ENCODE measurements at places on chromosomes 11 and 22. TPM values are rescaled to one million over a fixed set of nuclear protein-coding genes. Genes with fewer than 3 reads are reported as not detected.

GRCh38 chr11:60786811-60787567 is 1.9 kb downstream of the MS4A10 start:
- H3K4me3 ChIP-seq = no peak overlapping the region
- H3K36me3 ChIP-seq = no peaks in the 10 kb centered on the region
- no peak overlapping the region for H3K27ac ChIP-seq
- no peak for DNase-seq
- no peaks in the 10 kb centered on the region for H3K4me1 ChIP-seq

GGTLC3 gene
- not detected for total RNA-seq

SLC25A17 gene
- 17.5 TPM for total RNA-seq

DNA sequence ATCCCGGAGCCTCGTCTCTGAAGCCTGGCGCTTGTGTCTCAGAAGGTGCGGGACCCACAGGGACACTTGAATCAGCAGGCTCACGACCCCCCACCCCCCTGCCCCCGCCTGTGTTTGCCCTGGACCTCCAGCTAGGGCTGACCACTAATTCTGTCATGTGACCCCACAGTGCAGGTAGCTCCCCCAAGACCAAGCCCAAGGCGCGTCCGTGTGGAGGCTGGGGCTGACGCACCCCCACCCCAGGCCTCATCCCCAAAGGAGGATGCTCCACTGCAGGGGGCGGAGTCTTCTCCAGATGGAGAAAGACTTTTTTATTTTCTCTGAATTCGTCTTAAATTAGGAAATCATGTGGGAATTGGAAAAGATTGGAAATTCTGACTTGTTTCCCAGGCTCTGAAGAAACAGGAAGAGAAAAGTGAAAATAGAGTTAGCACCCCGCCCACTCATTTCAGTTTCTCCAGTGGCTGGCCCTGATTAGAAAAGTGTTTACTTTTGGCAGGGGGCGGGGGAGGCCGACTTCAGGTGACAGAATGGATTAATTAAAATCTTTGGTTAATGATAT is 1.0 kb upstream of the RELA start:
- peak; percentile 50 for DNase-seq
- H3K36me3 ChIP-seq = peaks cover 25% of the 10 kb centered on the region
- H3K27ac ChIP-seq = peak overlapping the region; percentile 93
- H3K4me3 ChIP-seq = peak overlapping the region; percentile 89
- peaks cover 37% of the 10 kb centered on the region for H3K4me1 ChIP-seq
- H3K27me3 ChIP-seq = no peaks in the 10 kb centered on the region

DNA sequence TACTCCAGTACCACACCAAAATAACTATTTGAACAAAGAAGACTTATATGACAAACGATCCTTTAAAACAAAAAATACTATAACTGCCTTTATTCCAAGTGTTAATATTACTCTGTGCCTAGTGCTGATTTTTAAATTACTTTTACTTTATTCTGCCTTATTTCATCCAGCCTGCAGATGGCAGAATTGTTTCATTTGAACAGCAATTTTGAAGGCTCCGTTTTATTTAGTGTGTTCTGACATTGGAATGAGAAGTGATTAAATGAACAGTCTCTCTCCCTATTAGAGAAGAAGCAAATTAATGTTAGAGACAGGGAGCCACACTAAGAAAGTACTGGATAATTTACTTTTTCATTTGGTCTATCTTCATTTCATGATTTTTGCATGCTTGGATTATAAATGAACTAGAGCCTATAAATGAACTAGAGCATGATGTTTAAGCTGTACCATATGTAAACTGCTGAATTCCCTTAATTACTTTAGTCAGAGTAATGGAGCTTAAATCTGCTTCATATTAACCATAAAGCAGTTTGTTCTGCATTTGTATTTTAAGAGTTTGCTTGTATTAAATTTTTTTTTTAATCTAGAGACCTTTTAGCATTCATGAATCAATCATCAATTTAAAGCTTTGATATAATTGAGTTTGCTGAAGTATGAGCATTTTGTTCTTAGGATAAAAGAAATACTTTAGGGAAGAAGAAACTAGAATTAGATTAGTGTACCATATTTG is 9.8 kb downstream of the PDHX start:
- no peak for DNase-seq
- peaks cover 5% of the 10 kb centered on the region for H3K36me3 ChIP-seq
- H3K4me3 ChIP-seq = no peak overlapping the region
- H3K27me3 ChIP-seq = no peaks in the 10 kb centered on the region

DNA sequence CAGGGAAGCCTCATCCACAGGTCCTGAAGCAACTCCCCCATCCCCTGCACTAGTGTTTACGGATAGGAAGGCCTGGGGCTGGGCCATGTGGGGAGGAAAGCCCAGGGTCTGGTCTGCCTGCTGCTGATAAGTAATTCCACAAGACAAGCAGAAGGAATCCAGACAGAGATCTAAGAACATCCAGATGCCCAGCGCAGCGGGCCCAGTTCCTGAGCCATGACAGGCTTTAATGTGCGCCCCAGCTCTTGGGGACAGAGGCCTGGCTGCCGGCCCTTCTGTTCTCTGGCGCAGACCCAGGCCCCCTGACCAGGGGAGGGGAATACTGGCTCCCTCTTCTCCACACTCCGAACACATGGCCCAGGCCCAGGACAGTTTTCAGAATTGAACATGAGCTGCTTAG is 28.8 kb upstream of the ETS1 start:
- H3K4me3 ChIP-seq = no peak overlapping the region
- peaks cover 32% of the 10 kb centered on the region for H3K4me1 ChIP-seq
- no peak for DNase-seq
- no peak overlapping the region for H3K27ac ChIP-seq

CHRM4 gene
- 0.38 TPM for total RNA-seq

VPREB3 gene
- total RNA-seq = not detected

DNA sequence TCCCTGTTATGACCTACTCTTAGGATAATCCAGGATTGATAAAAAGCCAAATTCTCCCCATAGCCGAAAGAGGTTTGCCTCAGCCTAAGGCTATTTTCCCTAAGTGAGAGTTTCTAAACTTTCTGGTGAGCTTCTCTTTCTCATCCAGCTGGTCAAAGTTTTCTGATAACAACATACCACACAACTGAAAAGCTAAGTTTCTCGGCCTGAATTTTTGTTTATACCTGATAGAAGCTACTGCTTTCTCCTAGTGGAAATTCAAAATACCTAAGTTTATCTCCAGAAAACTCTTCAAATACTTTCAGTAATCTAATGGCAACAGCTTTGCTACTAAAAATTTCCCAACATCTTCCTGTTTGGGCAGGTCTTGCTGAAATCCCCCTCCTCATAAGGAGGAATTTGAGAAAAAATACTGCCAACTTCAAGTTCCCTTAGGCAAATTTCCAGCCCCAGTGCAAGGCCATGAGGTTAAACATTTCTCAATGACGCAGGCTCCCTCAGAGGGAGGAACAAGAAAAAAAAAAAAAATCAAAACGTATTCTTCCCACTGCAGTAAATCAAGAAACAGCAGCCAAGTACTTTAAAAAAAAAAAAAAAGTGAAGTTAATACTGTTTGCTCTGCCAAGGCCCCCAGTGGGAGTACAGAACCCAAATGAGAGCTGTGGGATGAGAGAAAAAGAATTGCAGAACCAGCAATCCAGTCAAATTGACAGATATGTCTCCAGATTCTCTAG is 127.0 kb downstream of the MRTFA start:
- no peak for DNase-seq
- H3K36me3 ChIP-seq = no peaks in the 10 kb centered on the region
- H3K4me3 ChIP-seq = no peak overlapping the region
- H3K4me1 ChIP-seq = no peaks in the 10 kb centered on the region

- peak; percentile 62 for DNase-seq
- H3K36me3 ChIP-seq = peaks cover 43% of the 10 kb centered on the region
- peak overlapping the region; percentile 95 for H3K27ac ChIP-seq
- H3K27me3 ChIP-seq = peaks cover 5% of the 10 kb centered on the region
These were observed 108.2 kb upstream of the CD44 start for GRCh38 chr11:35030716-35031213.

UBXN1 gene
- 135 TPM for total RNA-seq

- DNase-seq = no peak
- no peak overlapping the region for H3K4me3 ChIP-seq
- H3K4me1 ChIP-seq = peaks cover 23% of the 10 kb centered on the region
- H3K27me3 ChIP-seq = peaks cover 19% of the 10 kb centered on the region
- no peaks in the 10 kb centered on the region for H3K36me3 ChIP-seq
- peak overlapping the region; percentile 61 for H3K27ac ChIP-seq
These were observed 936 bp downstream of the IL17REL start for GRCh38 chr22:50011447-50012210.
